ENCODE measurements at places on chromosomes 7 and 10.

- DNase-seq = no peak
Measured at GRCh38 chr10:287814-288213, 152.6 kb downstream of the ZMYND11 start.

DNA sequence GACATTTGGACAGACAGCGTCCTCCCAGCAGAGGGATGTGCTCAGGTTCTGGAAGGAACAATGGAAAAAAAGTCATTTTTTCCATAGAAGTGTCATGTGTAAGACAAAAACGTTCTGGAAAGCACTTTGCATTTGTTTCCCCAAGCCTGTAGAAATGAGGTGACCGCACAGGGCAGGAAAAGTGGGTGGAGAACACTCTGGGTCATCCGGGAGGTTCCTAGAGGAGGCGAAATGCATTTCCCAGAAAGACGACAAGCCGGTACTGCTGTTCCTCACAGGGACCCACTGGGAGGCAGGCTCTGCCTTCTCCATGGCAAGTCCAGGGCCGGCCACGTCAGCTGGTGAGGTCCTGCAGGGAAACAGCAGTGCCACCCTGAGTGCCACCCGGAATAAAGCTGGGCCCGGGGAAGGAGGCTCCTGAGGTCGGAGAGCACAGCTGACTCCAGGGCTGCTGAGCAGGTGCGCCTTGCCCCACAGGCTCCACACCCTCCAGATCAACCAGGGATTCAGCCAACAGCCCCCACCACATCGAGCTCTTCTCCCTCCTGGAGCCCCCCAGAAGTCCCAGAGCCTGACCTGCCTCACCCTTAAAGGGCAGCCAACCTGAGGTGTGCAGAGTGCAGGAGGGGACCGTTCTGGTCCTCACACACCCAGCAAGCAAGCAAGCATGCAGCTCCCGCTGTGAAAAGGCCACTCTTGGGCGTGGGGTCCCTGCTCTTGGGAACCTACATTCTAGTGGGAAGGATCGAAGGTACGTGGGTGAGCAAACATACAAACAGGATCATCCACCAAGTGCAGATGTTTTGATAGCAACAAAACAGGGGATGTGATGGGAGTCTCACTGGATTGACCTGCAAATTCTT, 28.8 kb upstream of the INPP5A start:
- no peak for DNase-seq

- no peak for DNase-seq
Measured at GRCh38 chr10:33494694-33495265, 160.3 kb upstream of the NRP1 start.

DNA sequence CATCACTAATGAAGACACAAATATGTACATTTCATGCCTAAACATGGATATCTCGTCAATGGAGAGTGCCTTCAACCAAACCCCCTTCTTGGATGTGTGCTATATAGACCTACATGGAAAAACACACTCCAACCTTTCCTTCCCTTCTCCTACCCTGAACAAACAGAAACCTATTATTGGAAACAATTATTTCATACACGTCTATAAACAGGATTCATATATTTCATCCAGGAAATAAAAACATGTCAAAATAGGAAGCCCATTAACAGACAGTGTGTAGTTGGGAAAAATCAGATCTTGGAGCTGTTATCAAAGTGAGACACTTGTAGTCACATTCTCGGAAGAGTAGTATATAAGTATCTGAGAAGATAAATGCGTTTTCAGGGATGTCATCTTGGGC, 81.1 kb downstream of the NRP1 start:
- no peak for DNase-seq

GRCh38 chr7:73770860-73771670, 995 bp upstream of the CLDN3 start:
- no peak for DNase-seq

DNA sequence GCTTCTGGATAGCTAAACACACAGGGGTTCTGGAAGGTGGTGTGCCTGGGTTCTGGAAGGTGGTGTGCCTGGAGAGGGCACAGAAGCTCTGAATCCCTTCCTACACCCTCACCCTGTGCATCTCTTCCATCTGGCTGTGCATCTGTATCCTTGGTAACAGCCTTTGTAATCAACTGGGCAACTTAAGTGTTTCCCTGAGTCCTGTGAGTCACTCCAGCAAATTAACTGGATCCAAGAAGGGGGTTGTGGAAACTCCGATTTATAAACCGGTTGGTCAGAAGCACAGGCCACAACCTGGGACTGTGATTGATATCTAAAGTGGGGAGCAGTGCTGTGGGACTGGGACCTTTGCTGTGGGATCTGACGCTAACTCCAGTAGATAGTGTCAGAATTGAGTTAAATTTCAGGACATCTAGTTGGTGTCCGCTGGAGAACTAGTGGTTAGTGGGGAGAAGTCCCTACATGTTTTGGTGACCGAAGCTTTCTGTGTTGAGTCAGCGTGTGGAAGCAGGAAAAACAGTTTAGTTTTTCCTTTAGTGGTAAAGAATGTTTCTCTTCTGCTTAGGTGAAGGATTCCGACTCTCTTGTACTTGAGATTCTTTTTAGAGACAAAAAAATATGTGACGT, 228.1 kb downstream of the BMPER start:
- no peak for DNase-seq

DNA sequence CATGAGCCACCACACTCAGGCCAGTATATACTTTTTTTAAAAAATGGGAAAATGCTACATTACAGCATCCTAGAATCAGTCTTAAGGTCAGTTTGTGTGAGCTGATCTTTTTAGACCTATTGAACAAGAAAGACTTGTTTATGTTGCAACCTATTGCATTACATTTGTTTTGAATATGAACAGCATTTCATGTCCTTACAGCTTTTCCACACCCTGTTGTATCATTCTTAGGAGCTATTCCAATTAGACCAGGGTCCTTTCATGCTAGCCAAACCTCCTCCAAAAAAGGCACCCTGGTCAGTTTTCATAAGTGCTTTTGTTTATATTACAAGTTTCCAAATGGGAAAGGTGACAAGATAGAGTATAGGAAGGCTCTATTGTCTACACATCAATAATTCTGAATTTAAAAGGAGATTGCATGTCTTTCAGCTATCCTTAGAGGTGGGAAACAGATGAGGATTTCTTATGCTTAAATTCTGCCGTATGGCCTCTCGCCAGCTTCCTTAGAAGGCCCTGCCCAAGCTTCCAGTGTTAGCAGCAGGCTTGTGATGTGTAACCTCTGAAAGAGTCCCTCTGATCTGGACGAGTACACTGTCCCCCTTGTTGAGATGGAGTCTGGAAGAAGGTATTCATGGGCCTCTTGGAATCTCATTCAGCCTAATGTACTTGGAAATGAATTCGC, 171.9 kb downstream of the OTUD1 start:
- no peak for DNase-seq
